Hematopoietic multipotent progenitor cell treated with erythropoietin and hydrocortisone succinate and interleukin-3 and kit ligand, for 4 days (in vitro differentiated cells): ENCODE measurements at places on chromosomes 16 and 17.

- DNase-seq = no peak
These were observed 79.3 kb upstream of the TBC1D3K start for GRCh38 chr17:37844977-37845293.

- no peak for DNase-seq
These were observed 2.5 kb upstream of the C16orf87 start for GRCh38 chr16:46833460-46833800.

DNA sequence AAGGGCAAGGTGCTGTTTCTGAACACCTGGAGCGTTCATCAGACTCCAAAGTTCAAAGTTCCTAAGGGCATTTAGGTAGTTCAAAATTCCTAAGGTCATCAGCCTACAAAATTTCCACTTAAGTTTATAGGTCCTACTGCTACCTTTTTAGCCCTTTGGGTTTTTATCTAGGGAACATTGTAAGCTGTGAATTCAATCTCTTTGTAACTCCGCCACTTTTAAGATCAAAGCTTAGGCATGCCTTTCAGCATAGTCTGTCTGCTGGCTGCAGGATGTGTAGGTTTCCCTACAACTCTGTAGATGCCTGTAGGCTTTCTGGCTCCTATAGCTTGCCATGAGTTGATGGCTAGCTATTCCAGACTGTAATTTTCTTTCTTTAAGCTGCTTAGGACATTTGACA, 291.6 kb downstream of the MAP2K6 start:
- DNase-seq = no peak

DNA sequence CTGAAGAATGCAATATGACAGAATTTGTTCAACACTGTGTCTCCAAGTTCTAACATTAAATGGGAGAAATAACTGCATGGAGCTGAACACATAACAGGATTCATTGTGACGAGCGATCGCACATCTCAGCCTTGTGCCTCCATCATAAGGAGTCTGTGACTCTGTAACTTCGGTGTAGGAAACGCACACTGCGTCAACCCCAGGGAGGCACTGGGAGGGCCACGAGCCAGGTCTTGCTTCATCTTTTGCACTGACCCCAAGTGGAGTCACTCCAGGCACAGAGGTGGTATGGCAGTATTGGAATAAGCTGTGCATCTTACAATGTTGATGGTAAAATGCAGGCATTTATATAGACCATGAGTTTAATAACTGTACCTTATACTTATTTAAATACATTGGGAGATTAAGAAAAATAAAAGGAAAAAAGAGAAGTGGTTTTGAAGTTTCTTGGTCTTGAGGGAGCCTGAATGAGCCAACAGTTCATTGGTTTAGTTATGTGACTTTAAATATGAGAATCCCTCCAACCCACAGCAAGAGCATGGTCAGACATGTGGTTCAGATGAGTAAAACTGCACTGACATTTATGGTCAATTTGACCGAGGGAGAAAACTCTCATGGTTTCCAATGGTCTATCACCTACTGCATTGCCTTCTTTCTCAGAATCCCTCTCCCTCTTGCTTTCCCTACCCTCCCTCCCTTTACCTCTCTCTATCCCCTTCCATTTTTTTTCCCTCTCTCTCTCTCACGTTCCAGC, 5.7 kb upstream of the PMP22 start:
- no peak for DNase-seq

GRCh38 chr17:68849673-68850610, 105.2 kb downstream of the ABCA8 start:
- DNase-seq = no peak

DNA sequence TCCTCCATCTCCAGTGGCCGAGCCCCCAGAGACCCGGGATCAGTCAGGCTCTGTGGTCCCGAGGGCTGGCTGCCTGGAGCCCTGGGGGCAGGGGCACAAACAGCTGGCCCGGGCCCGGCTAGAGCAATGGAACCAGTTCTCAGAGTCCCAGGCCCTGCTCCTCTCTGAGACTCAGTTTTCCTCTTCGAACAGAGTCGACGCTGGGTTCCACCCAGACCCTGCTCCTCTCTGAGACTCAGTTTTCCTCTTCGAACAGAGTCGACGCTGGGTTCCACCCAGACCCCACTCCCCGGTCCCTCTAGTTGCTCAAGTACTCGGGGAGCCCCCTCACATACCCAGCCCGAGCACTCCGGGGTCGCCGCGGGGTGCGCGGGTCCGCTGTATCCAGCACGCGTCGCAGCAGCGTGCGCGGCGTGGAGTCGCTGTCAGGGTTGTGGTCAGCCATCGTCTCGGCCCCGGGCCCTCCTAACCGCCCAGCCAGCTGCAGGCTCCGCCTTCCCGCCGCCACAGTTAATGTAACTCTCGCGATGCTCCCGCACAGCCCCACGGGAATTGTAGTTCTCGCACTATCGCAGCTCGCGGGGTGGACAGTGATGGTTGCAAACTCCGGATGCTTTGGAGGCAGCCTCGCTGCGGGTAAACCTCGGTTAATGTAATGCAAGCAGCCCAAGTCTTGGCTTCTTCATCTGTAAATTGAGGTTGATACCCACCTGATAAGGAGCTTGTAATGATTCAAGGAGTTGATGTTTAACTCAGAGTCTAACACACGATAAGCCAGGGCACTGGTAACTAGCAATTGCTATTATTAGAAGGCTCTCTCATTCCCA, 8.5 kb upstream of the THAP11 start:
- DNase-seq = peak; percentile 97

DNA sequence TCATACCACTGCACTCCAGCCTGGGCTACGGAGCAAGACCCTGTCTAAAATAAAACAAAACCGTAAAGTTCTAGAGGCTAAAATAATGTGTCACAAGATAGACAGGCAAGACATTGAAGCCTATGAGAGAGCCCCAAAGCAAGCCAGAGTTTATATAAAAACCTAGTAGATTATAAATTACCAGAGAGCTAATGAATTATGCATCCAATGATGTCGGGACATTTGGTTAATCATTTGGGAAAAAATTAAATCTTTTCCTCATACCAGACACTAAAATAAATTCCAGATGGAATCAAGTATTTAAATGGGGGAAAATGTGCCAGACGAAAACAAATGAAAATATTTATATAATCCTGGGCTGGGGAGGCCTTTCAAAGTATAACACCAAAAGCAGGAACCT, 24.2 kb downstream of the CCDC40 start:
- no peak for DNase-seq

DNA sequence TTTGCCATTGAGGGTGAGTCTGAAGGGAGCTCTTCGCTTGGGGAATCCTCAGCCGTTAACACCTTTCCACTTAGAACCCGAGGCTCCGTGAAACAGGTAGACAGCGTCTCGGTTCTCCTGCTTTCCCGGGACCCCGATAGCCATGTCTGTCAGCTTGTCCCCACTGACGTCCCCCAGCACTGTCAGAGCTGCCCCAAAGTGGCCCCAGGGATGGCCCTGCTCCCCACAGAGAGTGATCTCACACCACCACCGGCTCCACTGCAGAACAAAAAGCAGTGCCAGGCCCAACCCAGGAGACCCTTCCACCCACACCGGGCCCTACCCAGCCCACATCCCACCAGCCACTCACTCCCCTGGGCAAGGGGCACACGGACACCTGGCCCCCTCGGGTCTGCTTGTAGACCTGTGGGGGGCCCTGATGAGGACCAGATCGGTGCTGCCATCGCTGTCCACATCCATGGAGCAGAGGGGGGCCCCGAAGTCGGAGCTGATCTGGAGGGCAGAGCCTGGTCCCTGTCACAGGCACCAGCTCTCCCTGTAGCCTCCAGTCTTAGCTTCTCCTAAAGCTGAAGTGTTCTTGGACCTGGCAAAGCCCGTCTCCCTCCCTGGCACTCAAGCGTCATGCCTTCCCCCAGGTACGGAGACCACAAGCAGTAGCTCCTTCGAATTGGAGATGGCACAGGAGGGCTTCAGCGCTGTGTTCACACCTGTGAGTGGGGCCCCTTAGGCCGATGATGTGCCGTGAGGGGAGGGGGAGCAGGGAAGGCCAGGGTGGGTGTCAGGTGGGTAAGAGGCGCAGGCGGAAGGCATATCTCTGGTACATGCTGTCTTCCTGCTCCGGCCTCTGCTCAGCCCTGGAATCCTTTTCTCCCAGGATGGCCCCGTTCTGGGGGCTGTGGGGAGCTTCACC, 6.5 kb downstream of the ITGAX start:
- no peak for DNase-seq

- no peak for DNase-seq
These were observed 103.5 kb upstream of the ZNF750 start for GRCh38 chr17:82943339-82943738.

GRCh38 chr17:57601143-57601735, 143.9 kb downstream of the CCDC182 start:
- DNase-seq = peak; percentile 65

DNA sequence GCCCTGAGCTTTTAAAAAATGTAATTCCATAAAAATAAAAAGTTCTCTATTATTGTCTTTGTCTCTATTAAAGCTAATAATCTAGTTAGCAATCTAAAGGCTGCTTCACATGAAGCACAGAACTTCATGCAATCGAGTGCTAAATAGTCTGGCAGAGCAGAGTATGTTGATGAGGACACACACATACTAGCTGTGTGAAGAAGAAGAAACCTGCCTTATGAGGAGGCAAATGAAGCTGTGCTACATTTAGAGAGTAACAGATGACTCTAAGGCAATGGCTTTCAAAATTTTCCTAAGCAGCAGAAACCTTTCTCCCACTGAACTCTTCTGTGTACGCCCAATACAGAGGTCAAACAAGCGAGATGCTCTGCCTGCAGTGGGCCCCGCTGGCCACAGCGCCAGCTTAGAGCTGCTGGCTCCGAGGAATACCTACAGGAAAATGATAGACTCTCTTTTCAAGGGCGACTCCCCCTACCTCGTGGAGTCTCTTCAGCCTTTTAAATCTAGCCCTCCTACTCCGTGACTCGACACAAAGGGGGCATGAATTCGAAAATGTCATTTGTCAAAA, 39.2 kb downstream of the GNA13 start:
- no peak for DNase-seq

GRCh38 chr17:633133-633532, 81.5 kb downstream of the VPS53 start:
- DNase-seq = no peak

DNA sequence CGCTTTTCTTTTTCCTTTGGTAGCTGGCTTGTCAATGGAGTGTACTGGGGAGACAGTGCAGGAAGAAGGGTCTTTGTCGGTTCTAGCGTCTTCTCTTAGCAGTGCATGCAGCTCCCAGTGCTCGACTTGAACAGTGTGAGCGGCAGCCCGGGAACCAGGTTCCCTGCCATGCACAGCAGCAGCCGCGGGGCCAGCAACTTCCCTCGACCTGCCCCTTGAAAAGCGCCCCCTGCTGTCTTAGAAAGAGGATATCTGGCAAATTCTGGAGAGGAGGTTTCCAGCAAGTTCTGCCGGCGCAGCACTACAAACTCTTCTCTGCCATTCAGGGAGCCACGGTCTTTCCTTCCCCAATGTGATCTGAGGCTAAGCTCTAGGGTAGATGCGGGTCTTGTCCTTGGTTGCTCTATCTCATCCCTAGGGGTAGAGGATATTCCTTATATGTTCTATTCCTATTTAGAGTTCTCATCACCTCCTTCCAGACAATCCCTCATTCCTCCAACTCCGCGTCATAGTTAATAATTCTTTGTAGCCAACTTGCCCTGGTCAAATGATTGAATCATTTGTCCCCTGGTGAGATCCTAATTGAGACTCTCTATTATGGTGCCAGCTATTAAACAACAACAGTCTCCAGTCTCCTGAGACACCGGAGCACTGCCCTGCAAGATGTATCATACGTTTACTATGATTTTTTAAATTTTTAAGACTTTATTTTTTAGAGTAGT, 451.3 kb downstream of the PMP22 start:
- peak; percentile 69 for DNase-seq

DNA sequence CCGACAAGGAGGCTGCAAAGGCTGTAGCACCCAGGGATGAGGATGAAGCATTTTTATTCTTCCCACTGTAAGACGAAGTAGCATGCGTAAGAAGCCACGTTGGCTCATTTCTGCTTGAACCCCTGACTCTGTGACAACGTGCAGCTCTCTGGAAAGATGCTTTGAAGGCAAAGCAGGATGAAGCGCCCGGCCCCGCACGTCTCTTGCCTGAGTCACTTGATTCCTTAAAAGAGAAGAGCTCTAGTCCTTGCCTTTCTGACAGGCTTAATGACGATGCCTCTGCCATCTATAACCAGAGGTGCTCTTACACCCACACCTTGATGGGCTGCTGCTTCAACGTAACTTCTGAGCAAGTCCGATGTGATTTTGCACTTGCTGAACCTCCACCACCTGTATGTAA, 76.7 kb upstream of the MED9 start:
- DNase-seq = no peak

DNA sequence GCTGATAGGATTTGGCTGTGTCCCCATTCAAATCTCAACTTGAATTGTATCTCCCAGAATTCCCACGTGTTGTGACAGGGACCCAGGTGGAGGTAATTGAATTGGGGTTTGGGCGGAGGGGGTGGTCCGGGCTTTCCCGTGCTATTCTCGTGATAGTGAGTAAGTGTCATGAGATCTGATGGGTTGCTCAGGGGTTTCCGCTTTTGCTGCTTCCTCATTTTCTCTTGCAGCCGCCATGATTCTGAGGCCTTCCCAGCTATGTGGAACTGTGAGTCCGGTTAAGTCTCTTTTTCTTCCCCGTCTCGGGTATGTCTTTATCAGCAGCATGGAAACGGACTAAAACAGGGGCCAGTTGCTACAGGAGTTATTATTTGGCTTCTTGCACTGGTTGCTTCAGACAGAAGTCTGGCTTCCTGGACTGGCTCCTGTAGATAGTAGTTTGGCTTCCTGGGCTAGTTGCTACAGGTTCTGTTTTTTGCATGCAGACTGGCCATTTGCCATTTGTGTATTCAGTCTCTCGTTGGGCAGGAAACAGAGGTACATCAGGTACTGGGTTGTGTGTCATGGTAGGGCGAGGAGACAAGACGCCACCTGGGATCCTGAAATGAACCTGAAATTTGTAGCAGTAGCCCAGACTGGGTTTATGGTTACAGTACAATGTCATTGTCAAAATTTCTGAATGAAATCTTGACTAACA, 32.6 kb downstream of the CNTNAP4 start:
- DNase-seq = no peak

DNA sequence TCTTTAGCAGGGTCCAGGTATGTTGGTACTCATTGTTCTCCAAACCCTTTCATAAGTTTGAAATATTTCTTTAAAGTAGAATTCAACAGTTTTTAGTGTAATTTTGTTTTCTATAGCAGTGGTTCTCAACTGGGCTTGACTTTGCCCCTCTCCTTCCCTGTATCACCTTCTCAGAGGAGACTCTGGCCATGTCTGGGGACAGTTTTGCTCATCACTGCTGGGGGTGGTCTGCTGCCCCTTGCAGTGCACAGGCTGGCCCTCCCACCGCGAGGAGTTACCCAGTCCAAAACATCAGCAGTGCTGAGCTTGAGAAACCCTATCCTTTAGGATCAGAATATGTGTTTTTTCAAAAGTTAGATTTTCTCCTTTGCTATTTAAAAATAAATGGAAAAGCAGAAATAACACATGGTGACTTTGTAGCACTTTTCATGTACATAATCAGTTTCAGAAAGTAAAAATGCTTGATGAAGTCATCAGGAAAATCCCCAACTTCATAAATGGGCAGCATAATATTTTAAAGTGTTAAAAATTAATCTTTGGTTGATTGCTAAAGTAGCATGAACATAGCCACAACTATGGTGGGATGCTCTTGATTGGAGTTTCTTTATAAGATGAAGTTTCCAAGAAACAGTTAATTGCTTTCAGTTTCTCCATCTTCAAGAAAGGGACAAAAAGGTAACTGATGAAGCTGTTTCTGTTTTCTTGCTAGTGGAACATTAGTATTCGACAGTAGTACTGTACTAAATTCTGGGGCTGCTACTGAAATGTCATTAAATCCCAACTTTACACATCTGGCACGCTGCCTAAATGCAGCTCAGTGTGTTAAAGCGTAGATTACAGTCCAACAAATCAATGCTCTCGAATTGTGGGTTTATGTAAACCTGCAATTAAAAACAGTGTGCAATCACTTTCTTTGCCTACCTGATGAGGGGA, 70.3 kb downstream of the NETO2 start:
- no peak for DNase-seq
